Left kidney (tissue), 8 donors: ENCODE measurements at places on chromosomes 13 and 19.

DNA sequence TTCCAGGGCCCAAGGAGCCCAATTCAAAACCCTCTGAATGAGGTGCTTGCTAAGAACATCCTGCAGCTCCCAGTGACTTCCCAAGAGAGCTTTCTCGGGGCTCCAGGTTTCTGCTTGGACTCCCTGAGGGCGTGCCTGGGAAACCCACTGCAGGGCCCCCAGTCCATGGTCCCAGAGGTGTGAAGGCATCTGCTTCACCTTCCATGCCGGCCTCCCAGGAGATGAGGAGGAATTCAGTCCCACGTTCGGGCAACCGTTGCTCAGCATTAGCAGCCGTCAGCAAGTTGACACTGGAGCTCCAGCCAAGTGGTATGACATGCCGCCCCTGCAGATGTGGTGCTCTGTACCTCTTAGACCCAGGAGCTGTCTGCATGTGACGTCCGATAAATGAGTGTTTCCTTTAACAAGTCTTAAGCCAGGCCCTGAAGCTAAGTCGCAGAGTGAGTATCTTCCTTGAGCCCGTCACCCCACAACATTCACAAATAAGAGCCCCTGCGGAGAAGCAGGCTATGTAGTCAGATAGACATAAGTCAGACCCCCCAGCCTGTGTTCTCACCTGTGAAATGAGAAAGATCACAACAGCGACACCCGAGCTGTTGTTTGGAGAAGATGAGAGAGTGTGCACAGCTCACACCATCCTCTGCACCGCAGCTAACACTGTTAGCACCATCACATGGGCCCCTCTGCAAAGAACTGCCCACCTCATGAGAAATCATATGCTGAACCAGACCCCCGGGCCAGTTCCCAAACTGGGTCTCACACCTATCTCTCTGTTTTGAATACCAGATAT, 150.3 kb downstream of the KATNAL1 start:
- no peak for DNase-seq

- DNase-seq = no peak
Observed at GRCh38 chr13:91553584-91553983, 155.2 kb downstream of the GPC5 start.

DNA sequence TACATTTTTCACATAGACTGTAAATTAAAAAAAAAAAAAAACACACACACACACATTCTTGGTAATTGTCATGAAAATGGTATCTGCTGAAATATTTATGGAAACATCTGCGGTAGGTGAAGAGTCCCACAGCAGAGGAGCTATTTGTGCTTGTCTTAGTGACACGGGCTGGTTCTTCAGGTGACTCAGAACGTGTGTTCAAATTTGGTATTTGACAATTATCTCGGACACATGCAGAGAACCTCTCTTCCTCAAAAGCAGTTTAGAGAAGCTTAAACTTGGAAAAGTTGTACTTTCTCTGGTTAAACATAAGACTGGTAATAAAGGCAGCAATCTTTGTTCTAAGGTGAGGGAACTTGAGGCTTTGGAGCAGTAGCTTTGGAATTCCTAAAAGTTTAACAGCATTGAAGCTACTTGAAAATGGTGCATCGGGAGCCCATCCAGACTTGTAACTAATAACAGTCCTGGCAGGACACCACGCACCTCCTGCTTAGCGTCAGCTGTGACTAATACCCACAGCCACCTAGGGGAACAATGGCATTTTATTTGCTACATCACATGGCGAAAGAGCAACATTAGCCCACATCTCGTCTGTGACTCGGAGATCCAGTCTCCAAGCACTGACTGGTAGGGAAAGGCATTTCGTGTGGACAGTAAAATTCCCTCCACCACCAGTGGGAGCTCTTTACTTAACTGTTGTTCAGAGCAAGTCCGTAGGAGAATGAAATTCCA, 1505.1 kb upstream of the SLC10A2 start:
- peak; percentile 85 for DNase-seq

GRCh38 chr13:66477816-66478215, 752.3 kb downstream of the PCDH9 start:
- no peak for DNase-seq

DNA sequence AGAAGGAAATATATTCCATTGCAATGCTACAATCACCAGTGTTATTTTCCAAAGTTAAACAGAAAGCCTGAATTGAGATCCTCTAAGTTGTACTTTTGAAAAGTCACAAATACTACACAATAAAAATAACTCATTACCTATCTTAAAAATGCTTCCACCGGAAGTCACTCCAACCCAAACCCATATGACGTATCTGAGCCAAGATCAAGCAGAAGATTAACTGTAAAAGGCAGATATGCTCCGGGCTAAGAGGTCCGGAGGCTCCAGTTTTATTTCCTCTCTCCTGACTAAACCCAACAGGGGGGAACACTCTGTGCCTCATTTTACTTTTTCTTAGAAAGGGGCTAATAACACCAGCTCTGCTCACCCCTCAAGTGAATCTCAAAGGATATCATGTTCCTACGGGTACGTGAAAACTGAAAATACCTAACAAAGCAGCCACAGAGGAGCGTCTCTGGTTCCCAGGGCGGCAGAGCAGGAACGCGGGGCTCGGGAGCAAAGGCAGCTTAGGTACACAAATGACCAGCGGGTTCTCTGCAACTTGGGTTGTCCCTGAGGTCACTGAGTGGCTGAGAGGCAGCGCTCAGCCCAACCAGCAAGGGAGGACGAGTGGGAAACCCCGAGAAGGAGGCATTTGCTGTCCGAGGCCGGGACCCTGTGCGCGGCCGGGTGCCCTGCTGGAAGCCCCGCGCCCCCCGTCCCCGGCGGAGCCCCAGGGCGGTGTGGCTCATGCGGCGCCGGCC, 750 bp downstream of the RAB20 start:
- DNase-seq = no peak

DNA sequence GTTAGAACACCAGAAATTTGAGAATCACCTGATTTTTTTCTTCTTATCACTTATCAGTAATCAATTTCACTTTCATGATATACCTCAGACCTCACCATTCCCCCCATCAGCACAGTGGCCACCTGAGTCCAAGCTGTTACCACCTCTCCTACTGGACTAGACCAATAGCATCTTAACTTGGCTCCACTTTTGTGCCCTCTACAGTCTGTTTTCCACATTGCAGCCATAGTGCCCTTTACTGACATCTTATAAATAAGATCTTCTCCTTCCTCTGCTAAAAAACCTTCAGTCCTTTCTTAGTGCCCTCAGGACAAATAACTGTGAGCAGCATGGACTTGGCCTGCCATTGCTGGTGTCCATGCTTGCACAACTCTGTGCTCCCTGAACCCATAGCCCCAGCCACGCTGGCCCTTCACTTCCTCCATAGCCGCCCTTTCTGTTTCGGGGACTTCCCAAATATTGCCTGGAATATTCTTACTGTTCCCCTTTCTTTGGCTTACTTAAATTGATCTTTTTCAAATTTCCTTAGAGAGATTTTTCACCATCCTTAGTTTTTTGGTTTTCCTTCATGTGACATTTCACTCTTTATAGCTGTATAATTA, 380.8 kb downstream of the LMO7 start:
- DNase-seq = no peak

GRCh38 chr13:25192489-25192888, 20.4 kb upstream of the AMER2 start:
- no peak for DNase-seq

DNA sequence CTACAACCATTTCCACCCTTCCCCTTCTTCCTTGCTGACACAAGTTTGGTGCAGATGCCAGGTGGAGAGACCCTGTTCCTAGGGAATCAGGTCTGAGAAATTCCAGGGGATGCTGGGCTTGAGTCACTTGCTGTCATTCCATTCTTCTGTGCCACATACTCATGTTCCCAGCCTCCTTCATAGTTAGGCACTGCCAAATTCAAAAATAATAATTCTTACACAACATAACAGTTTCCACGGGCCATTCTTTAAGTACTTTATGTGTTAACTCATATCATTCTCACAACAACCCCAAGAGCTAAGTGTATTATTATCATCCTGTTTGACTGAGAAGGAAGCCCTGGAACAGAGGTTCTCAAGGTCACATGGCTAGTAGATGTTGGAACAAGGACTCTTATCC, 27.1 kb upstream of the POMP start:
- no peak for DNase-seq

DNA sequence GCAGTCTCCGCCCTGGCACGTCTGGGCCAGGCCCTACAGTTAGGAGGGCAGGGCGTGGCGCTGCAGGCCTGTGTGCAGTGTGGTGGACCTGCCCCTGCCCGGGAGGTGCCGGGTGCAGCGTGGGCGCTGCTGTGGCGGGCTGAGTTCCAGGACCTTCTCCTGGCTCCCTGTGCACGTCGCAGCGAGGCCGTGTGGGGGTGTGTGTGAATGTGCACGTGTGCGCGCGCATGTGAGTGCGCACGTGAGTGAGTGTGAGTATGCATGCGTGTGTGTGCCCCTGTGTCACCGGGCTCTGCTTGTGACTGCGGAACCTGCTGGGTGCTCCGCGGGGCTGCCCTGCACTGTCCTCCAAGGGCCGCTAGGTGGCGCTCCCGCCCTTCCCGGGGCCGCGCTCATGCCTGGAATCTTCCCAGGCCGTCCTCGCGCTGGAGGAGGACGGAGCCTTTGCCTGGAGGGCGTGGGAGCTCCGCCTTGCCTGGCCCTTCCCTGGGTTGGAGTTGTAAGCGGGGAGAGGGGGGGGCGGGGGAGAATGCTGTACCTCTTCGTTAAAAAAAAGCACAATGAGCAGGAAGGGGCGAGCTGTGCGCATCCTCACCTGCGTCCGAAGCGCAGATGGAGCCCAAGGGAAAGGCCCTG, 79.3 kb downstream of the KDM4B start:
- peak; percentile 71 for DNase-seq

- no peak for DNase-seq
Observed at GRCh38 chr19:6716610-6716970, 3.9 kb downstream of the C3 start.

GRCh38 chr13:24651718-24652345, 28.4 kb upstream of the ATP12A start:
- peak; percentile 73 for DNase-seq

GRCh38 chr19:782185-782877, 14.9 kb upstream of the PTBP1 start:
- DNase-seq = peak; percentile 59

- DNase-seq = no peak
Observed at GRCh38 chr19:7772752-7773291, 9.8 kb downstream of the CLEC4M start.

GRCh38 chr13:94947965-94948371, 235.6 kb upstream of the SOX21 start:
- DNase-seq = no peak

GRCh38 chr13:93173654-93174053, 53.0 kb upstream of the GPC6 start:
- DNase-seq = no peak

DNA sequence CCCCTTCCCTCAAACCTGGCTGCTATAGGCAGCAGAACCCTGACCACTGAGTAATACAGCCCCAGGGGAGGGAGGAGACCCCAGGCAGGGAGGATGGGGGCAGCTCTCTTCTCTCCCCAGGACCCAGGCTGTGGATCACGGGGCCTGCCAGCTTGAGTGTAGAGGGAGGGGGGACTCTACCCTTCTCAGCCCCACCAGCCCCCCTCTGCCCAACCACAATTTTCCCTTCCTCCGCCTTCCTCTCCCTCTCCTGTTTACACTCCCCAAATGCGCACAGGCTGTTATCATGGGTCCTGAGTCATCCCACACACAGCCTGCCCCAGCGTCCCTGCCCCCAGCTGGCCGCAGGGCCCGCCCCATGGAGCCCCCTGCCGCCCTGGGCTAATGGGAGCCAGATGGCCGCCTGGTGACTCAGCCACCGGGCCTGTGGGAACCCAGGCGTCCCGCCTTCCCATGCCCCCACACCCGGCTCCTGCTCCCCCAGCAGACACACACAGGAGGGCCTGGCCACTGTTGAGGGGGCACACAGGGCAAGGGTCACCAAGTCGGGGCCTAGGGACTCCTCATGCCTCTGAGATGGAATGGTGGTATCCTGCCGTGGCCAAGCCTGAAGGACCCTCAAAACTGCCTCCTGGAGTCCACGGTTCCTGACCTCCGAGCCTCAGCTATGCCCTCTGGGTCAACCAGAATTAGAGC, 13.6 kb downstream of the CCDC97 start:
- no peak for DNase-seq

- DNase-seq = no peak
Observed at GRCh38 chr13:44199627-44200207, 173.9 kb upstream of the SERP2 start.

- DNase-seq = no peak
Observed at GRCh38 chr13:67117010-67117550, 113.1 kb downstream of the PCDH9 start.

GRCh38 chr13:65112123-65112522, 2118.0 kb downstream of the PCDH9 start:
- DNase-seq = no peak

DNA sequence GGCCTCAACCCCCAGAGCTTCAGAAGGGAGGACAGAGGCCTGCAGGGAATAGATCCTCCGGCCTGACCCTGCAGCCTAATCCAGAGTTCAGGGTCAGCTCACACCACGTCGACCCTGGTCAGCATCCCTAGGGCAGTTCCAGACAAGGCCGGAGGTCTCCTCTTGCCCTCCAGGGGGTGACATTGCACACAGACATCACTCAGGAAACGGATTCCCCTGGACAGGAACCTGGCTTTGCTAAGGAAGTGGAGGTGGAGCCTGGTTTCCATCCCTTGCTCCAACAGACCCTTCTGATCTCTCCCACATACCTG, 969 bp upstream of the CEACAM5 start:
- no peak for DNase-seq

DNA sequence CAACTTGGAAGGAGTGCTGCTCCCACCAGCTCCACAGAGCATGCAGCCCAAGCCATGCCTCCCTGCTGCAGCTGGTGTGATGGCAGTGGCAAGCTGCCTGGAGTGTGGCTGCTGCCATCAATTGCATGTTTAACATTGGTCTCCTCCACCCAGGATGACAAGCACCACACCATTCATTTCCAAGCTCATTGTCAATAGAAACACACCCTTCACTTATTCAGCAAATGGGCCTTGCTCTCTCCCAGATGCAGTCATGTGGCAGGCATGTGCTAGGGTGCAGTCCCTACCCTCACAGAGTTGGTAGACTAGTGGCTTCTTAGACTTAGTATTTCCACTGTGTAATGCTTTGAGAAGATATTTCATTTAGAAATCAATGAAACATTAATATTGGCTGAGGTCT, 70.8 kb upstream of the FGF14 start:
- no peak for DNase-seq

GRCh38 chr19:6073858-6074708, 36.2 kb downstream of the RFX2 start:
- DNase-seq = no peak

- no peak for DNase-seq
Observed at GRCh38 chr13:78623132-78623531, 19.8 kb upstream of the POU4F1 start.
